Left renal pelvis (tissue), 4 donors: ENCODE measurements at places on chromosomes 6 and 20. TPM values are rescaled to one million over a fixed set of nuclear protein-coding genes. Genes with fewer than 3 reads are reported as not detected.

The C6orf118 gene
- 5.3 TPM for polyA plus RNA-seq

The TP53INP2 gene
- 10.5 TPM for polyA plus RNA-seq

The WFDC12 gene
- polyA plus RNA-seq = not detected

The SLCO4A1 gene
- polyA plus RNA-seq = 2.9 TPM

The SAMD5 gene
- polyA plus RNA-seq = 16.2 TPM

The C6orf141 gene
- polyA plus RNA-seq = 0.74 TPM

The FNDC1 gene
- polyA plus RNA-seq = 11.6 TPM

The RSPO3 gene
- 31.1 TPM for polyA plus RNA-seq

The COL19A1 gene
- 2.1 TPM for polyA plus RNA-seq

The FOXC1 gene
- polyA plus RNA-seq = 52.6 TPM

The ZBTB12 gene
- 28.9 TPM for polyA plus RNA-seq

The PROCR gene
- polyA plus RNA-seq = 10.6 TPM

The RBBP9 gene
- polyA plus RNA-seq = 37.3 TPM

The WFDC10A gene
- not detected for polyA plus RNA-seq

The MCHR2 gene
- polyA plus RNA-seq = not detected

The COL9A3 gene
- 20.5 TPM for polyA plus RNA-seq

The ULBP3 gene
- polyA plus RNA-seq = 7.4 TPM

The SMLR1 gene
- polyA plus RNA-seq = 0.83 TPM

The TMEM74B gene
- 5.1 TPM for polyA plus RNA-seq

The CAGE1 gene
- 0.09 TPM for polyA plus RNA-seq

The TINAG gene
- 22.1 TPM for polyA plus RNA-seq

The GNAS-AS1 gene
- 0.67 TPM for polyA plus RNA-seq

The WFDC2 gene
- polyA plus RNA-seq = 166 TPM

The TSBP1 gene
- polyA plus RNA-seq = 0.18 TPM

The ELOVL2 gene
- polyA plus RNA-seq = 10.6 TPM

The TNFRSF6B gene
- 0.67 TPM for polyA plus RNA-seq

The ZC2HC1B gene
- not detected for polyA plus RNA-seq

The DPPA5 gene
- polyA plus RNA-seq = not detected

The DCBLD1 gene
- polyA plus RNA-seq = 13.2 TPM
